ENCODE measurements at places on chromosomes 4 and X. TPM values are rescaled to one million over a fixed set of nuclear protein-coding genes. Genes with fewer than 3 reads are reported as not detected.

GRCh38 chr4:17997129-17997528 is 24.4 kb downstream of the LCORL start:
- H3K27ac ChIP-seq: no peak overlapping the region
- no peak for DNase-seq
- H3K4me3 ChIP-seq: no peak overlapping the region
- no peaks in the 10 kb centered on the region for H3K36me3 ChIP-seq

GRCh38 chrX:97322401-97322800 is 438.7 kb downstream of the RPA4 start:
- H3K27me3 ChIP-seq: no peaks in the 10 kb centered on the region
- no peak overlapping the region for H3K4me3 ChIP-seq
- H3K36me3 ChIP-seq: no peaks in the 10 kb centered on the region
- no peak for DNase-seq

DNA sequence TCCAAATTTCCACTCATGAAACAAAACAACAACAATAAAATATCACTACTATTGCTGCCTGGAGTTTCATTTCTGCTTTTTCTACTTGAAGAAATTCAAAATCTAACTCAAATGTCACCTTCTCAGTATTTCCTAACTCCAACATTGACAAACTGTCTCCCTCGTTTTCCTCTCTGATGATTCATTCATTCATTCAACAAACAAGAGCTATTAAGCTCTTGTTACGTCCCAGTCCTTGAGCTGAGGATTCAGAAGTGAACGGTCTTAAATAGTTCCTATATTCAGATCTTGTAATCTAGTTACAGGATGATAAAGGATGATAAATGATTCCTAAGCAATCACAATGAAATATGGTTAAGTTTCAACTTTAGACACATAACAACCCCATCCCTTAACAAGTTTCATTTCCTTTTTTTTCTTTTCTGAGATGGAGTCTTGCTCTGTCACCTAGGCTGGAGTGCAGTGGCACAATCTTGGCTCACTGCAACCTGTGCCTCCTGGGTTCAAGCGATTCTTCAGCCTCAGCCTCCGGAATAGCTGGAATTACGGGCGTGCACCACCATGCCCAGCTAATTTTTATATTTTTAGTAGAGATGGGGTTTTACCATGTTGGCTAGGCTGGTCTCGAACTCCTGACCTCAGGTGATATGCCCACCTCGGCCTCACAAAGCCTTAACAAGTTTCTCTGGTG is 1.7 kb downstream of the SLC9B2 start:
- DNase-seq: no peak
- peaks cover 18% of the 10 kb centered on the region for H3K4me1 ChIP-seq
- peak overlapping the region; percentile 98 for H3K4me3 ChIP-seq
- H3K27ac ChIP-seq: peak overlapping the region; percentile 48

Gene ATP5ME
- 468 TPM for polyA plus RNA-seq
